HCEC 1CT (cell line): ENCODE measurements at places on chromosomes 3 and 15.

DNA sequence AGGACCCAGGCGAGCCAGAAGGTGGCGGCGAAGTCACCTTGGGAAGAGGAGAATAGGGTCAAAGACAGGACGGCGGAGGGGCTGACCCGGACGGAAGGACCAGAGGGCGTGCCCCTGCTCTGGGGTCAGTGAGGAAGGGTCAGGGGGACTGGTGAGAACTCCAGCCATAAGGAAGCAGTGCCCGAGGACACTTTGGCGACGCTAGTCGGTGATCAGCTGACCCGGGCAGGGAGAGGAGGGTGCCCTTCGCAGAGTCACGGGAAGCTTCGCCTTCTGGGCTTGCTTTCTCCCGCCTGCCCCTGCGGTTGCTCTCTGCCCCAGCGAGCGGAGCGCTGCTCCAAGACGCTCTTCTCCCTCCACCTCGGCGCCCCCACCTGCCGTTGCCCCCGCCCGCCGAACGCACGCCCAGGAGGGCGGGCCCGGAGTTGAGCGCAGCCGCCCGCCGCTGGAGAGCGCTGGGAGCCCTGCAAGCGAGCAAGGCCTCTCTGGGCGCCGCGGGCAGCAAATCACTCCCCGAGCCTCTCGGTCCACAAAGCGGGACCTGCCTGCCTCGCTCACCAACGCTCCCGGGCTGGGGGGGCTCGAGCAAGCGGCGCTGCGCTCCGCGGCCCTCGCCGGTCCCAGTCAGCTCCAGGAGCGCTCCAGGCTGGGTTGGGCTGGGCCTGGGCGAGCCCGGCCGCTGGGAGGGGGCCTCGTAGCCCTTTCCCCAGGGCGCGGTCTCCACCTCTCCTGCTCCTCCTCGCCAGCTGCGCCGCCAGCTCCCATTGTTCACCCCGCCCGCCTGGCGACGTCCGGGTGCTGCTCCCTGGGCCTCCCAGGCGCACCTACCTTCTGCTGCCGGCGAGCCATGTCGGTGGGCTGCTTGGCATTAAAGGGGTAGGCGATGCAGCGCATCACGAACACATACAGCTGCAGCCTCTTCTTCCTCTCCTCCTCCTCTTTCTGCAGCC, 1.2 kb downstream of the CADPS start:
- DNase-seq = no peak

DNA sequence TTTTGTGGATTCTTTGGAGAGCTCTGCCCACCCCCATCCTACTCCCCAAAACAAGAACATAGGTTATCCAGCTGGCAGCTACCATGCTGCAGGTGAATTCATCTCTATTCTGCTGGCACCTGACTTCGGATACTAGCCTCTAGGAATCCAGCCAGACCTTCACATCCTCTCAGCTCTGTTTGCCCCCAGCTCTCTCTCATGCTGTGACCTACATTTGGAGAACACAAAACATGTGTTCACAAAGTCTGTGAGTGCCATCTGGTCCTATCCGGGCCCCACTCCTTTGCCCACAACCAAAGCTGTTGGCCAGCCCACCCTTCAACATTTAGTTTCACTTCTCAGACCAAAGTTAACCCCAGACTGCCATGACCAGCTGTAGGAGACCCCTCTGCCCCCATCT, 89.4 kb upstream of the C3orf80 start:
- DNase-seq = no peak

- DNase-seq = no peak
Observed at GRCh38 chr15:37014137-37014536, 86.2 kb downstream of the MEIS2 start.

DNA sequence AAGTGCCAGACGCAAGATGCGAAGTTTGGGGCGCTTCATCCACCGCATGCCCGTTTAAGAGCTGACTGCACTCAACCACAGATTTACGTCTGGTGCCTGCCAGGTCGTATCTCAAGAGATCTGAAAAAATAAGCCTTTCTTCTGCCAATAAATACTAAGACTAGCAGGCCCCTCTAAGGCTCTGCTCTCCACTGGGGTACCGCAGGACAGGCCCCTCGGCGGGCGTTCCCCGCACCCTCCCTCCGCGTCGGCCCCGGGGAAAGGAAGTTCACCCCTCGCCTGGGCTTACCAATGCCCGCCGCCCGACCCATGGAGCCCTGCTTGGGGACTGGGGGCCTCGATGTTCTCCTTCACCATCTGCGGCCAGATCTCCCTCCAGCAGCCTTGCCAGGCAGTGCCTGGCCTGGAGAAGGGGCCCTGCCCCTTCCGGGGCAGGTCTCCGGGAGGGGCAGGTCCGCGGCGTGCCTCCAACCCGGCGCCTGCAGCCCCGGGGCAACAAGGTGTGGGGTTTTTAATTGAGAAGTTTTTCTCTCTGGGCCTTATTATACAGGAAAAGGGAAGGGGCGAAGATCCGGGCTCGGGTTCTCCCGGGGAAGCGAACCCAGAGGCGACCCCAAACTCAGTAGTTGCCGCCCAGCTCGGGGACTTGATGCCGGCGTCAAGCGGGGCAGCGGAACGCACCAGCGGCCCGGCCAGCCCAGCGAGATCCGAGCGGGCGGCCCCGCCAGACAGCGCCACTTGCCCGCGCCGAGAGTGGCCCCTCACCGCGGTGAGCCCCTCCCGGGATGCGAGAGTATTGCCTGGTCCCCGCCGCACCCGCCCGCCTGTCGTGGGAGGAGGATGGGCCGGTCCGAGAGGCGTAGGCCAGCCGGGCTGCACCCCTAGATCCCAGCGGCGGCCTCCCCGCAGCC, 735 bp downstream of the GOLGA8B start:
- no peak for DNase-seq

DNA sequence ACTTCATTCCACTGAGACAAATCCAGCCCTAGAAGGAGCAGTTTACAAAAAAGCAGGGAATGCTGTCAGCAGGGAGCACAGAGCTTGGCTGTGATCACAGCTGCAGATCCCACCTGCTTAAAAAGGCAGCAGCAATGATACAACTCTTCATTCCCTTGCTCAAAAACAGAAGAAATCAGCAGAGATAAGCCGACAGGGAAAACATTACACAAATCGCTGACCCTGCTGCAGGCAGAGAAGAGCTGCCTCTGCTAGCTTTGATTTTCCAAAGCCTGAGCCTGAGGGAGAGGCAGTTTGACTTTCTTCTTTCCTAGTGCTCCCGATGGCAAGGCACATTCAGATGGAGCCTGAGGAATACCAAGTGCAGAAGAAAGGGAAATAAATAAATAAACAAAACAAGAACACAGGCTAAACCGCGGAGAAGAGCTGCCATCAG, 80.2 kb downstream of the SHQ1 start:
- DNase-seq = no peak

- DNase-seq = no peak
Observed at GRCh38 chr15:89751748-89752147, 699 bp upstream of the MESP1 start.
